ENCODE measurements at places on chromosomes 6 and 20. TPM values are rescaled to one million over a fixed set of nuclear protein-coding genes. Genes with fewer than 3 reads are reported as not detected.

The NOTCH4 gene
- total RNA-seq = 0.77 TPM

The CTCFL gene
- total RNA-seq = not detected

The PDE10A gene
- total RNA-seq = 1.3 TPM

The WFDC12 gene
- total RNA-seq = not detected

The NR2E1 gene
- not detected for total RNA-seq

The DEF6 gene
- total RNA-seq = 4.4 TPM

The PLG gene
- total RNA-seq = not detected

The TMC2 gene
- total RNA-seq = 0.09 TPM

The CD83 gene
- 1.9 TPM for total RNA-seq

The TRIM38 gene
- total RNA-seq = 10.1 TPM

Measured in bronchial smooth muscle cell (primary cell).